ENCODE measurements at places on chromosomes 5 and 9.

GRCh38 chr5:177085985-177086653 is 596 bp upstream of the FGFR4 start:
- no peak for DNase-seq

DNA sequence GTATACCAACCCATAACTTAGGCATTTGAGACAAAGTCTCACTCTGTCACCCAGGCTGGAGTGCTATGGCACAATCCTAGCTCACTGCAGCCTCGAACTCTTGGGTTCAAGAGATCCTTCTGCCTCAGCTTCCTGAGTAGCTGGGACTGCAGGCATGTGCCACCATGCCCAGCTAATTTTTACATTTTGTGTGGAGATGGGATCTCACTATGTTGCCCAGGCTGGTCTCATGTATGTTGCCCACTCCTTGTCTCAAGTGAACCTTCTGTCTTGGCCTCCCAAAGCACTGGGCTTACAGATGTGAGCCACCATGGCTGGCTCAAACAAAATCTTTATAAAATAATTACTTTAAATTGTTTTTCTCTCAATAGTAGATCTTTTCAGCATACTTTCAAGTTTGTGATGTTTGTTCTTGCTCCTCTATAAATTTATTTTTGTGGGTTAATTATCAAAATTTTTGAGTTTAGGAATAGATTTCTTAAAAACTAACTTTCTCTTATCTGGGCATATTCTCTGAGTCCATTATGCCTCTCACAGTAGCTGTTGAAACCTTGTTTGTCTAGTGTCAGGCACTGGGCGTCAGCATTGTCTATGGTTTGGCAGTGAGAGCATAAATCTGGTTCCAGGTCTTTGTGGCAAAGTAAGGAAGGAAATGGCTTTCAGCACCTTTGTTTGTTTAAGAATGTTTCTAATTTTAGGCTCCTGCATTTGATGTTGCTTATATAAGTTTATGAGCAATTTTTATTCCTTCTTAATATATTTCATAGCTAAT is 38.7 kb downstream of the NLN start:
- no peak for DNase-seq

GRCh38 chr9:17251100-17251499 is 116.3 kb downstream of the CNTLN start:
- DNase-seq = no peak

- no peak for DNase-seq
Measured at GRCh38 chr9:107960916-107961315, 471.3 kb upstream of the KLF4 start.

DNA sequence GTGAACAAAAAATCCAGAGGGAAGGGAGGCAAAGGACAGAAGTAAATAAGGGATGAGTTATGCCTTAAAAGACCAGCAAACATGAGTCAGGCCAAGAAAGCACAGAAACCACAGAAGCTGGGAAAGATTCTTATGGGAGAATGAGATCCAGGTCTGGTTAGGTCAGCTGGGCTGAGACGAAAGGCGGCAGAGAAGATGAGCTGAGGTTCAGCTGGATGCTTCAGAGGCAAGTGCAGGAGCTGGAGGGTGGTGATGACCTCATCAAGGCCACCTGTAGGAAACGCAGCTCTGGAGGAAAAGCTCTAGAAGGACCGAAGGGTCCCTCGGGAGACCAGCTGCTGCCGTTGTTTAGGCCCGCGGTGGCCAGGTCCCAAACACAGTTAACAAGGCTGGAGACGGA is 152.0 kb downstream of the MYO10 start:
- no peak for DNase-seq

DNA sequence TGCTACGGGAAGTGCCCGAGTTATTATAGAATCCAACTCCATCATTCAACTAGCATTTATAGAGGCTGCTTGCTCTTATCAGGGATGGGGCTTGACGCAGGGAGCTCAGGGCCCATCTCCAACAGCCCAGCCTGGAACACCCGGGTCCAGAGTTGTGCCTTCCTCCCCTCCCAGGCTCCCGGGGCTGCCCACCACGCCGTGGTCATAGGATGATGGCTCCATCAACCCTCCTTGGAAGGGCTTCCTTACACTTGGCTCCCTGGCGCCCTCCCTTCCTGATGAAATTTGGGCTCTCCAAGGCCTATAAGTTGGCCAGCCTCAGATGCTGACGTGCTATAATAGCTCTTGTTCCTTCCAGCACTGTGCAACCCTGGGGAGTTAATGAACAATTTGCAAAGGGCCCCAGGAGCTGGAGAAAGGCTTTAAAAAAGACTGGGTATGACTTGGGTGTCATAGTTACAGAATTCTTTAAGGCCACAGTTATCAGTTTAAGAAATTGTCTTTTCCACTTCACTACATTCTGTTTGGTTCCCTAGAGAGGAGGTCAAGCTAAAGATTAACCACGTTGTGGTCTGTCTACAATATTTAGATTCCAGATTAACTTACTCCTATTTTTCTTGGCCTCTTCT is 42.5 kb upstream of the GADD45G start:
- DNase-seq = no peak

- no peak for DNase-seq
Measured at GRCh38 chr9:109452761-109453160, 45.3 kb downstream of the PTPN3 start.

DNA sequence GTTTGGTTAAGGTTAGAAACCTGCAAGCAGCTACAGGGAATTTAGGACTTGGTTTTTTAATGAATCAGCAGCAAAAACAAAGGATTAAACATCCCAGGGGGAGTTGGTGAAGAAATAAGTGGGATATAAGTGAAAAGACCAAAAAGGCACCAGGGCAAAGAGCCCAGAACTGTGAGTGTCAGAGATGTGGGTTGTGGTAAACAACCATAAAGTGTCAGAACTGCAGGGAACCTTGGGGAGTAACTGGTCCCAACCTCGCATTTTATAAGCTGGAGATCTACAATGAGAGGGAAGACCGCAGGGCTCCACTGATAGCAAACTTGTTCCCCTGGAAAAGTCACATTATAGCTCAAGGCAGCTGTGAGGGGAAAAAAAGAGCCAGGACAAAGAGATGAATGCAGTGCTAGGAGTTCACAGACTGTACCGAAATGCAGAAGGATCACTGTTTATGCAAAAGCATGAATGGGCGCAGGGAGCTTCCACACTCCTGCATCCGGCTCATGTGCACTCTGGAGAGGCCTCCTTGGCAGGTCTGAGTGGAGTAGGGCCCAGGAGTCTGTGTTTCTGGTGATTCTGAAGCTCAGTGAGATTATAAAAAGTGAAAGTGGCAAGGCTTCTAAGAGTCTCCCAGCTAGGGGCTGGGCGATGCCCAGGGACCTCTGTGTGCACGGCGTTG is 156.3 kb downstream of the GOLPH3 start:
- DNase-seq = no peak

DNA sequence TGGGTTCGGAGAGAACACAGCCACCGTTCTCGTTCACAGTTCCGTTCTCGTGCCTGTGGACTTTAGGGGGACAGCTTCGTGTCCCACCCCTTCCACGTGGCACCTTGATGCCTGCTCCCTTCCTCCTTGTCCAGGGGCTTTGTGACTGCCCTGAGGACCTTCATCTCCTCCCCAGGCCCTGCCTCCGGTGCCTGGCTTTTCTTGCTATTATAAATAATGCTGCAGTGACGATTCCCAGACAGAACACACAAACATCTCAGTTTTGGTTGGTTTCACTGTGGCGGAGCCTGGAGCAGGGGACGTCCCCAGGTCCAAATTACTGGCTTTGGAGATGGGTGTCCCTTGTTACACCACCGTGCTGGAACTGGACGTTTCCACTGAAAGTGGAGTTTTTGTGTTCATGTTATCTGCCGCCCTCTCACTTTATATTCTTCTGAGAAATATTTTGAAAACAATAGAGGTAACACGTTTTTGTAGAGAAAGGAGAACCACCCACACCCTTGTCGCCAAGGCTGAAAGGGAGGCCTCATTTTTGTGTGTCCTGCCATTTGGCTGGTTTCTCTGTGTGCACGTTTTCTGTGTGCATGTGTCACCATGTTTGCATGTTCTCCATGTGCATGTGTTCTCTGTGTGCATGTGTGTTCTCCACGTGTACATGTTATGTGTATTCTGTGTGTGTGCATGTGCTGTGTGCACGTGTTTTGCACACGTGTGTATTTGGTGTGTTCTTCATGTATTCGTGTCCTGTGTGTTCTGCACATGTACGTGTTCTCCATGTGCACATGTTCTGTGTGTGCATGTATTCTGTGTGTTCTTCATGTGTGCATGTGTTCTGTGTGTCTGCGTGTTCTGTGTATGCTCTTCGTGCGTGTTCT is 24.2 kb downstream of the WNK2 start:
- DNase-seq = no peak

DNA sequence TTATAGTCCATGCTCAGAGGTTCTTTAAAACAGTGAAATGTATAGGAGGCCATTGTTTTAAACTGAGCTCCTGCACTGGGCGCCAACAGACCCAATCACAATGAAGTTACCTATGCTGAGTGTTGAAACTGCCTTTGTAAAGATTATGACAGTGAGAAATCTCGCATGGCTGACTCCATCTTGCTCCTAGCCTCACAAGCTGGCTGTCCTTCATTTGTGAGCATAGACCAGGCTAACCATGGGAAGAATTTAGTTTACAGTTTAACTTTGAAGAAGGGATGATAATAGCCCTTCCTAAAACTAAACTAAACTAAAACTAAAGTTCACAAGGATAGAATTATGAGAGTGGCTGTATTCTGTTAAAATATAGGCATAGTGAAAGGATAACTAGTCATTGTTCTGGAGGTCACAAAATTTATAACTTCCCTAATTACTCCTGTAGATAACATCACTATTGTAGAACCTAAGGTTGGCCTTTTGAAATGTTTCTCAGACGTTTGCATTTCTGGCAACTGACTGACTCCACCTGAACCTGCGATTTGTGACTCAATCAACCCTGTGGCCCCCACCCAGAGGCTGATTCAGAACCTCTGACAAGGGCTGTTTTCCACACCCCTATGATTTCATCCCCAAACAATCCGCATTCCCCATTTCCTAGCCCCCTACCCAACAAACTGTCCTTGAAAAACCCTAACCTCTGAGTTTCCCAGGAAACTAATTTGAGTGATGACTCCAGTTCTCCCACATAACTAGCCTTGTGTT is 59.1 kb downstream of the HMHB1 start:
- no peak for DNase-seq

Measured in NCI-H510A treated with DMSO at 0.1 percent for 48 hours (cell line).